ENCODE measurements at places on chromosomes 1 and 21.

DNA sequence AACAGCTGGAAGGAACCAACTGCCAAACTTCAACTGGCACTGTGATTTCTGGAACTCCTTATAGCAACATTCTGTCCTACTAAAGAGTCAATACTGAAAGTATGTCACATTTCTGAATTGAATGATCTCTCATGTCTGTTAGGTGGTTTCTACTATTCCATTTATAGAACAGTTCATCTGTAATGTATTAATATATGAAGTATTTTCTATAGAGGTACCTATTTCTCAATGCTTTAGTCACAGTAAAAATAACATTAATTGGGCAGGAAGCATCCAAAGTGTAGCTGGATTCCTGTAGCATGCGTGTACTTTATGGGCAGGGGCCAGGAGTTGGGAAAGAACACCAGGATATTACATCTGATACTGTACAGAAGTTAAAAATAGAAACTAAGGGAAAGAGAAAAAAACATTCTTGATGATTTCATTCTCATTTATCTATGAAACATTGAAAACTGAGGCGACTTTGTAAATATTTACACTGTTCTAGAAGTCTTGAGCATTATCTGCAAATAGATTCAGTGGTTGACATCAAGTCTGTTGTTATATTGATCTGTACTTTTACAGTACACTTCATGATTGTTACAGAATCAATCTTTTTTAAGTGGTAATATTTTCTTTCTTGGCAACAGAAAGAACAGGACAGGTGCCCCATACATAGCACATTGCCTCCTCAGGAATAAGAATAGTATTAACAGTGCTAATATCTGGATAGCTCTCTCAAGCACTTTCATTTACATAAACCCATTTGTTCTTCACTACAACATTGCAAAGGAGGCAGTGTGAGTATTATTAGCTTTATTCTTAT lies 6.2 kb upstream of the ZNF281 start:
- DNase-seq, result no peak

- no peak for DNase-seq
Observed at GRCh38 chr1:99546432-99547416, 99.2 kb upstream of the PALMD start.

GRCh38 chr1:101236516-101237228 lies at the start of gene S1PR1:
Gene S1PR1, plus strand, starts transcription at chr1:101237019. Its CDS starts 1,966 bp downstream, at chr1:101238985.
- peak; percentile 64 for DNase-seq

DNA sequence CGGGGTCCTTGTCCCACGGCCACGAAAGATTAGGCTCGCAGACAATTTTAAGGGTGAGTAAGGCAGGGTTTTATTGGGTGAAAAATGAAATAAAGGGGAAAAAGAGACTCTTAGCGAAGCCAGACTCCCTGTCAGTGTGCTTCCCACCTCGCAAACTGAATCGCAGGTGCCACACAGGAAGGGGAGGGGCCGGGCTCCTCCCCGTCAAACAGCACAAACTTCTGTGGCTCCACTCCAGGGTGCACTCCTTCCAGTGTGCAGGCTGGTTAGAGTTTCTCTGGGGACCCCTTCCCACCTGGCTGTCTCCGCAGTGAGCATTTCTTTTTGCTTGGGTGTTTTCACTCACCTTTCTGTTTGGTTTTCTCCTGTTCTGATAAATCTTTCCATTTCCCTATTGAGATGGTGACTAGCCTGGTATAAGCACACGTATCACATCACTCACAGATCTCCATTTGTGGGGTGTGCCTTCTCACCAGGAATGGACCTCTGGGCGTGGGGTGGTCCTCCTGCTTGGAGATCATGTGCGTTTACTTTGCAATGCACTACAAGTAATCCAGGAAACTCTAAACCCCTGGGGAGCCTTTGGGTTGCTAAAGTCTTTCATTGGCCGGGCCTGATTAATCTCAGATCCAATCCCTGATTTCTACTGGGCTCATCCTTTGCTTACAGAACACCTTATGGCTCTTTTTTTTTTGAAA lies 37.6 kb upstream of the GALNT2 start:
- DNase-seq, result no peak

- DNase-seq, result no peak
Observed at GRCh38 chr1:2446394-2446793, 29.7 kb upstream of the PLCH2 start.
